ENCODE measurements at places on chromosomes 2 and 18.
A peak's percentile ranks its signal among the peaks of the same experiment; 100 is the strongest.

- DNase-seq: peak; percentile 89
Measured at GRCh38 chr2:199273042-199273511, 184.7 kb downstream of the SATB2 start.

DNA sequence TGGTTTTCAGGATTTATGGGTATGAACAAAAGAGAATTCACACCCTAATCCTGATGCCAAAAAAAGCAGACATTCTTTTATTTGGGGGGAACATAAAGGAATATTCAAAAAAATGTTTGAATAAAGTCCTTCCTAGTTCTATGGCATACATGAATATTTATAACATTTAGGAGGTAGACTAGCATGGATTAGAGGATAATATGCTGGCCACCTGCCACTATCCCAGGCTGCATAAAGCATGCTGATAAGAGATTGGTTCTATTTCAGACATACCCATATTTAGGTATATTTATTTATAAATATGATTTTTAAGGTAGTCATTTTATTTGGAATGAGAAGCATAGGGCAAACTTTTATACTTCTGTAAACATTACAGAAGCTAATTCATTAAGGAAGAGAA is 34.9 kb upstream of the MAP3K20 start:
- no peak for DNase-seq

DNA sequence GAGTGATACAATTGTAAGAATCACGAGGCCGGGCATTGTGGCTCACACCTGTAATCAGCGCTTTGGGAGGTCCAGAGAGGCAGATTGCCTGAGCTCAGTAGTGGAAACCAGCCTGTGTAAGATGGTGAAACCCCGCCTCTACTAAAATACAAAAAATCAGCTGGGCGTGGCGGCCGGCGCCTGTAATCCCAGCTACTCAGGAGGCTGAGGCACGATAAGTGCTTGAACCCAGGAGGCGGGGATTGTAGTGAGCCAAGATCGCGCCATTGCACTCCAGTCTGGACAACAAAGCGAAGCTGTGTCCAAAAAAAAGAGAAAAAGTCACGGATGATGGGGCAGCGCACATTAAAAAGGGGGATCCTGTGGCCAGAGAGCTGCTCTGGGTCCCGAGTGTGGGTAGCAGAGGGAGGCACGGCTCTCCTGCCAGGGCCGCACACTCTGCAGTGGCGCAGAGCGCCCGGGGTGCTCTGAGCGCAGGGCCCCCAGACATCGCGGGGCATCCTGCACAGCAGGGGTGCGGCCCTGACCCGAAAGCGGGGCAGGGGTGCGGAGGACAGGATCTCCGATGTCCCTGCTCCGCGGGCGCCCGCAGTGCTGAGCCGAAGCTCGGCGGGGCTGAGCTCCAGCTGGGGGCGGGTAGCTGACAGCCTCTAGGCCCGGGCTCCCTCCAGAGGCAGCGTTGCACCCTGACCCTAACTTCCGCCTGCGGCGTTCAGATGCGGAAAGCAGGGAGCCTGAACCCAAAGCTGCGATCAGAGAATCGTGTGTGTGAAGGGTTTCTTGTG is 30.4 kb upstream of the RAB6D start:
- peak; percentile 19 for DNase-seq

- no peak for DNase-seq
Measured at GRCh38 chr2:62554440-62554839, 48.4 kb upstream of the TMEM17 start.

- no peak for DNase-seq
Measured at GRCh38 chr2:127389778-127390435, 2.1 kb upstream of the MAP3K2 start.

DNA sequence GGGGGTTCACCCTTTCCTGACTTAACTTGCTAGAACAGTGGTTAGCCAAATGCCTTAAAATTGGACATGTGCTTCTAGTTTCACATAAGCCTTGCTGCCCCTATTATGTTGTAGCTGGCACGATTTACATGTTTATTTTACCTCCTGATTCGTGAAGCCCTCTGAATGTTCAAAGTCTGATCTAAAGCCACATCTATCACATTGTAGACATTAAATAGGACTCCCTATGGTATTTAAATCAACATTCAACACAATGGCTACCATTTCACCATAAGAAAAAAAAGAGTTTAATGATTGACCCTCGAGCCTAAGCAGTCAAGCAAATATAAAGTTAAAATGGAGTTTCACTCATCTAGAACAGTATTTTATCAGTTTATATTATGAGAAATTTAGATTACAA is 151.5 kb downstream of the GULP1 start:
- DNase-seq: no peak

GRCh38 chr2:126950504-126950903 is 51.8 kb downstream of the TEX51 start:
- no peak for DNase-seq

- no peak for DNase-seq
Measured at GRCh38 chr18:44041961-44042360, 638.7 kb upstream of the SETBP1 start.

DNA sequence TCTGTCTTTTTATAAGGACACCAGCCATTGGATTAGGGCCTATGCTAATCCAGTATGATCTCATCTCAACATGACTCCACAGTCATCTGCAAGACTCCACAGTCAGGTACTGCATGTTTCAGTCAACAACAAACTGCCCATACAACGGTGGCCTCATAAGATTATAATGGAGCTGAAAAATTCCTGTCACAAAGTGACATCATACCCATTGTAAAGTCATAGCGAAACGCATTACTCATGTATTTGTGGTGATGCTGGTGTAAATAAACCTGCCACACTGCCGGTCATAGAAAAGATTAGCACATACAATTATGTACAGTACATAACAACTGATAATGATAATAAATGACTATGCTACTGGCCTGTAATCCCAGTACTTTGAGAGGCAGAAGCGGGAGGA is 102.2 kb downstream of the TEX51 start:
- no peak for DNase-seq

DNA sequence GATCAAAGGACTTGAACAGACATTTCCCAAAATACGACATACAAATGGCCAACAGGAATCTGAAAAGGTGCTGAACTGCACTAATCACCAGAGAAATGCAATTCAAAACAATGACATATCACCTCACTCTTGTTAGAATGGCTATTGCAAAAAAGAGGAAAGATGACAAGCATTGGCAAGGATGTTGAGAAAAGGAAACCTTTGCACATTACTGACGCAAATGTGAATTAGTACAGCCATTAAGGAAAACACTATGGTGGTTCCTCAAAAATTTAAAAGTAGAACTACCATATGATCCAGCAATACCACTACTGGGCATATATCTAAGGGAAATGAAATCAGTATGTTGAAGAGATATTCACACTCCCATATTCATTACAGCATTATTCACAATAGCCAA is 57.7 kb upstream of the ASPRV1 start:
- DNase-seq: no peak

DNA sequence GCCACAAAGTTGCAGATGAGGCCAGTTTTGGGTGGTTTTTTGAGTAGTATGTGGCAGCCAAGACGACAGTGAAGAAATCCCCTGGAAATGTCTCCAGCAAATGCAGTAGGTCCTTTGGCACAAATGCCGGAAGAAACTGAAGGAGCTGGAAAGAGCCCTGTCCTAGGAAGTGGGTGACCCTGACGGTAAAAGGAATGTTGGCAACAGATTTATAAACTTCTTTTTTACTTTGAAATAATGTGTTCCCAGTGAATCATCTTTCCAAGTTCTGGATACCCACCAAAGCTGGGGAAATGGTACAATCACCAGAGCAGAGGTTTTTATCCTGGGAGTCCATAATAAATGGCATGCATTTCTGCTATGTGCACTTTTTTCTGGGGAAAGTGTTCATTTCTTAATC is 112.9 kb downstream of the CSRNP3 start:
- peak; percentile 34 for DNase-seq

DNA sequence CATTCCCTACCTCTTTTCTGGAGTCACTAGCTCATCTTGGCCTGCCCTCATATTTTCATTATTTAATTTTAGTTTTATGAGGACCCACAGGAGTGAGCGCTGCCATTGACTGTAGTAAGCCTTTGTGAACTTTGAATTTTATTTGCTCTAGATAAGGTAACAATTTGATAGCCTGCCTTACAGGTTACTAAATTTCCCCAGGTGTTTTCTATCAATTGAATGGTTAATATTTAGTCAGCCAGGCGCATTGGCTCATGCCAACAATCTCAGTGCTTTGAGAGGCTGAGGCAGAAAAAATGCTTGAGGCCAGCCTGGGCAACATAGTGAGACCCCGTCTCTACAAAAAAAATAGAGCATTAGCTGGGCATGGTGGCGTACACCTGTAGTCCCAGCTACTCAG is 50.2 kb downstream of the DAW1 start:
- no peak for DNase-seq

DNA sequence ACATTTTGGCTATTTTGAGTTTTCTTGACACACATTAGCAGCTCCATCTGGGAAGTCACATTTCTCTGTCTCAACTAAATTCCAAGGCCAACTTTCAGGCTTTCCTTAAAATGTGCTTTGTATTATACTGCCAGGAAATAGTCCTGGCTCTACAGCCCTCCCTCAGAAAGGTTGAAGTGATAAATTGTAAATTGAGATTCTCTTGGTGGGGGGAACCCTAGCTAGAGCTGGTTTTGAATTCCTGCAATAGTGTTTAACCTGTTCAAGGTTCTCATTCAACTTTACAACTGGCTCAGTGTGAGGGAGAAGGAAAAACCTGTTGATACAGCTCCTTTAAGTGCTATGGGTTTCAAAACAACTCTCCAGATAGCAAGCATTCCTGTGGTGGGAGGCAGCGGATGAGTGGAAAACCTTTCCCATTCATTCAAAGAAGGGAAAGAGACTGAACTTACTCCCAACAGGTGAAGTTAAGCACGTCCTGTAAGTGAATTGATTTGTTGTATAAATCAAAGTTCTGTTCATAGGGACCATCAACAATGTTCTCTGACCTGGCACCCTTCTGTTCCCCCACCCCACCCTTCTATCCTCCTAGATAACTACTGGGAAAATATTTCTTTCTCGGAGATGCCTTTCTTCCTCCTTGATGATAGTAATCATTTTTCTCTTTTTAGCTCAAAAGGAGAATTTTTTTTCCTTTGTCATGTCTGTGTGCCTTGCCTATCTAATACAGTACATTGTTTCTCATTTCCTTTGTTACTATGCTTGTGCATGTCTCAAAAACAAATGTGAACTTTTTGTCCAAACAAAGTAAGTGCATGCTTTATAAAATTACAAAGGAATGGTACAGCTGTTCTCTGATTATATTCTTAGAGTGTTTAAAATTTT is 44.2 kb upstream of the SLC39A10 start:
- peak; percentile 86 for DNase-seq

- DNase-seq: no peak
Measured at GRCh38 chr18:48100165-48100575, 169.7 kb upstream of the SMAD2 start.

Data from EH (cell line).